ENCODE measurements at places on chromosomes 5 and 9.
A peak's percentile ranks its signal among the peaks of the same experiment; 100 is the strongest.

- no peak for DNase-seq
Observed at GRCh38 chr5:139386050-139386438, 2.9 kb upstream of the SLC23A1 start.

DNA sequence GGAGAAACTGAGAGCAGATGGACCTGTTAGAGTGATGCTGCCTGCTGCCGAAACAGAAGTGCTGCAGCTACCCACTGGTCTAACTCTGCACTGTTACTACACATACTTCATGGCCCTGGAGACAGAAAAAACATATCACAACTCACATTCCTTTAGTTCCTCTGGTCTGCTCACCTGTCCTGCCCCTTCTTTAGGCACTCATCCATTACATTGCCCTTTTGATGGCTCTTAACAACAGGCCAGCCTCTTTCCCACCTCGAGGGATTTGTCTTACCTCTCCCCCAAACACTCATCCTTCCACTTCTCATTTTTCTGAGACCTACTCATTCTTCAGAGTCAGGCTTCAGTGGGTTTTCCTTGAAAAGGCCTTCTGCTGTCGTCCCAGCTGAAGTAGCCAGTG lies 49.2 kb downstream of the KCTD16 start:
- DNase-seq: no peak

- no peak for DNase-seq
Observed at GRCh38 chr9:130423272-130423671, 21.5 kb upstream of the ASS1 start.

DNA sequence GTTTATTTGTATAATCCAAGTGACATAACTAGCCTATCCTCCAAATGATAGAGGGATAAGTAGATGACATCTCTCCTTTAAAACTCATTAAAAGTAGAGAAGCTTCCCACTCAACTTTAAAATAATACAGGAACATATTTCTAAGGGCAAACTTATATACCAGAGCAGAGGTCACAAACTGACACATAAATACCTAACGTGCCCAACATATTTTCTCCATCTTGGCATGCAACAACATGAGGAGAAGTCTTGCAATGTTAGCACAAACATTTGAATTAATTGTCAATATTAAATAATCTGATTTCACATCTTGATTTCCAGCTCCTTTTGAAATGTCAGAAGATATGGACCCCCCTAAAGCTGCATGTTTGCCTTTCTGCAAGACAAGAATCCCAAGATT lies 335.0 kb downstream of the DEPDC1B start:
- peak; percentile 5 for DNase-seq

DNA sequence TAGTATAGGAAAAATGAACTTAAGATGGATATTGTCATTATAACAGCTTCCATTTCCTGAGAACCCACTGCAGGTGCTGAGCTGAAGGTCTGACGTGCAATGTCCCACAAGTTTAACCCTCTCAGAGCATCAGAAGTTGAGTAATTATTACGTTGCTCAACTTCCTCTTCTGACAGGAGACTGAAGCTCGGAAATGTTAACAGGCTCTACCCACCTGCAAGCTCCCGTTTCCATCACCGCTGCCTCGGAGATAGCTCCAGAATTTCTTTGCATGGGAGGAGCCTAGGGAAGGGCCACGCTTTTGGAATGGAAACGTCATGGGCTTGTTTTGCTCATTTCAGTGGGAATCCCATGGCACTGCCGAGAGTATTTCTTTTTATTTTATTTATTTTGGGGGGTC lies 1.0 kb upstream of the NTMT1 start:
- DNase-seq: peak; percentile 81

DNA sequence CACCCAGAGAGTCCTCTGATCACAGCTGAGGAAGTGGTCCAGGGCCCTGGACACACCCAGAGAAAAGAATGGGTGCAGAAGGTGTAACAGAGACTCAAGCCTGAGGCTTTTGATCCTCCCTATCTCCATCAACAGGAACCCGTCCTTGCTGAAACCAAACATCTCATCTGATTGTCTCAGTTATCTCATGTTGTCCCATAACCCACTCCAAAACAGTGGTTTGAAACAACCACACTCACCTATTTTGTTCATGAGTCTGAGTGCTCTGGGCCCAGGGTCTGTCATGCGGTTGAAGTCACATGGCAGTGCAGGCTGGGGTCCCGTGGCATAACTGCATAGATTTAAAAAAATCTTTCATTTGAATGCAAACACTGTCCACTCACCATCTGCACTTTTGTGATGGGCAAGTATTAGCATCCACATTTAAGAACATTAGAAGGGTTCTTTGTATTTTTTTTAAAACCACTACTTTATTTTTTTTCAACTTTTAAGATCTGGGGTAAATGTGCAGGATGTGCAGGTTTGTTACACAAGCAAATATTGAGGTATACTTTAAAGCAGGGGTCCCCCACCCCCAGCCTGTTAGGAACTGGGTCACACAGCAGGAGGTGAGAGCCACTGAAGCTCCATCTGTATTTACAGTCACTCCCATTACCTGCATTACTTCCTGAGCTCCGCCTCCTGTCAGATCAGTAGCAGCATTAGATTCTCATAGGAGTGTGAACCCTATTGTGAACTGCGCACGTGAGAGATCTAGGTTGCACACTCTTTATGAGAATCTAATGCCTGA lies 255.8 kb downstream of the ROR2 start:
- DNase-seq: no peak

DNA sequence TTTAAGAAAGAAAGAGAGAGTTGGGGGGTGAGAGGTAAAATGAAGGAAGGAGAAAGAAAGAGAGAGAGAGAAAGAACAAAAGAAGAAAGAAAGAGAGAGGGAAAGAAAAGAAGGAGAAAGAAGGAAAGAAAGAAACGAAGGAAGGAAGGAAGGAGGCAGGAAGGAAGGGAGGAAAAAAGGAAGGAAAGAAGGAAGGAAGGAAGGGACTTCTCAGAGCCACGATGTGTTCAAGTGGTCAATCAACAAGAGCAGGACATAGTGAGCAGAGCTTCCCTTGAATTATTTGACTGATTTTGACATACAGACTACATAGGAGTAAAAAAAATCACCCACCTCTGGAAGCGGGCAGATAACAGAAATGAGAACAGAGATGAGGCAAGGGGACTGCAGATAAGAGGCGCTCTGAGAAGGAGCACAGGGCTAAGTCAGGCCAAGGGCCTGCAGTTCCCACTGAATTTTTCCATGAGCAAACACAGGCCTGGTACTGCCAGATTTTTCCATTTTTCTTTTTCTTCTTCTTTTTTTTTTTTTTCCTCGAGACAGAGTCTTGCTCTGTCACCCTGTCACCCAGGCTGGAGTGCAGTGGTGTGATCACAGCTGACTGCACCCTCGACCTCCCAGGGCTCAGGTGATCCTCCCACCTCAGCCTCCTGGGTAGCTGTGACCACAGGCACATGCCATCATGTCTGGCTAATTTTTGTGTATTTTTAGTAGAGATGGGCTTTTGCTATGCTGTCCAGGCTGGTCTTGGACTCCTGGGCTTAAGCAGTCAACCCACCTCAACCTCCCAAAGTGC lies 77.7 kb upstream of the IL17B start:
- DNase-seq: no peak
